ENCODE measurements at places on chromosomes 12 and 14. TPM values are rescaled to one million over a fixed set of nuclear protein-coding genes. Genes with fewer than 3 reads are reported as not detected.

Gene BCAT1
- 49.1 TPM for total RNA-seq

Gene IGF1
- total RNA-seq, result 100 TPM

Gene ANO2
- total RNA-seq, result 3.3 TPM

Gene IFI27L2
- total RNA-seq, result 9.6 TPM

Gene PPFIA2
- total RNA-seq, result 1.7 TPM

Gene TEAD4
- 39.1 TPM for total RNA-seq

Gene PNMA1
- total RNA-seq, result 27.7 TPM

Gene KRT80
- 1.6 TPM for total RNA-seq

Gene CCDC60
- not detected for total RNA-seq

Gene ADAM20
- 5.4 TPM for total RNA-seq

Gene DDN
- not detected for total RNA-seq

DNA sequence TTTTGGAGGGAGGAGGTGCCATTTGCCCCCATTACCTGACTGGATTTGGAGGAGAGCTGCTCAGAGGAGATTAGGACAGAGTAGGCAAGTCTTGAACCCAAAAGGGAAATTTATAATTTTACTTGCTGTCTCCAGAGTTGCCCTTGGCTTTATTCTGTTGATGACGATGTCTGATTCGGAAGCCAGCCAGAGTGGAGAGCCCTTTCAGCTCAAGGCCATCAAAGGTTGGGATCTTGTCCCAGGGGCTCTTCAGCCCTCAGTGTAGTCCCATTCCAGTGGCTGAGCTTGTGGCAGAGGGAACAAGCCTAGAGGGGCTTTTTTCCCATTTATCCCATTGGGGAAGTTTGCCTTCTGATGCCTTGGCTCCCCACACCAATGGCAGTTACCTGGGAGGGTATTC is 71.8 kb downstream of the HSD17B6 start:
- no peak for DNase-seq

GRCh38 chr14:105343194-105343593 is 28.6 kb downstream of the PACS2 start:
- no peak for DNase-seq

- no peak for DNase-seq
Measured at GRCh38 chr12:102800565-102800964, 116.5 kb downstream of the PAH start.

- DNase-seq, result peak; percentile 15
Measured at GRCh38 chr14:64465831-64466554, 694 bp downstream of the AKAP5 start.

DNA sequence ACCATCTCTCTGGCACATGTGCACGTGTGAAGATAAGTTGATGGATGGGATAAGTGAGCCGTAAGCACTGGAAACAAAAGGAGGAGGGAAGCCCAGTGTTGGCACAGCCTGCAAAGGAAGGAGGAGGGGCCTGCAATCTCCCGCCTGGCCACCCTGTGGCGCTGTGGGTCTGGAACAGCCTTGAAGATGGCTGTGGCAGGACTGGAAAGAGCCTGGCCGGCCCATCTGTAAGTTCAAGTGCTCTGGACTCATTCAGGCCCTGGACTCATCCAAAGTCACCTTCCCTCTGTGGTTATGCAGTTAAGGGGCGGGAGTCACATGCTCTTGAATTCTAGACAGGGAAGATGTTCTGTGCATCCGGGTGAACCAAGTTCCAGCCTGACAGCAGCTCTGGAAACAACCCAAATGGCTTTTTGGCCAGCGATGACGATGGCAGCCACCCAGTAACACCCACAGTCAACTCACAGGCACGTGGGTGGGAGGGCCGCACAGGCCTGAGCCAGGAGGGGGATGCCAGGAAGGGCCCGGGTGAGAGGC is 50.4 kb downstream of the CHGA start:
- peak; percentile 90 for DNase-seq

DNA sequence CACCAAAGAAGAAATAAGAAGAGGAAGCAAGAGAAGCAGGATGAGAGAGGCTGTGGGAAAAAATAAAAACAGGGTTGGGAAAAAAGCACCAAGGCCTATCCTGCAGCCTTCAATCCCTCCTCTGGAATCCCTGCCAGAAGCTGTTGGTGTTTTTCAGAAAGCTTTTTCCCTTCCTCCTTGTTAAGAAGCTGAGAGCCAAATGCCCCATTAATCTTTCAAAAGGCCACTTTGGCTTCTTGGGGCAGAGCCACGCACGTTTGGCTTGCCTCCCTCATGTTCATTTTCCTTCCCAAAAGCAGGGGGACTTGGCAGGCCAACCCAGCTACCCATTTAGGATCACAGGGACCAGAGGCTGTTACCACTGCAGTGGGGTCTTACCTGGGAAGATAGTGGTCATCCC is 365.3 kb downstream of the NUAK1 start:
- DNase-seq, result peak; percentile 75

DNA sequence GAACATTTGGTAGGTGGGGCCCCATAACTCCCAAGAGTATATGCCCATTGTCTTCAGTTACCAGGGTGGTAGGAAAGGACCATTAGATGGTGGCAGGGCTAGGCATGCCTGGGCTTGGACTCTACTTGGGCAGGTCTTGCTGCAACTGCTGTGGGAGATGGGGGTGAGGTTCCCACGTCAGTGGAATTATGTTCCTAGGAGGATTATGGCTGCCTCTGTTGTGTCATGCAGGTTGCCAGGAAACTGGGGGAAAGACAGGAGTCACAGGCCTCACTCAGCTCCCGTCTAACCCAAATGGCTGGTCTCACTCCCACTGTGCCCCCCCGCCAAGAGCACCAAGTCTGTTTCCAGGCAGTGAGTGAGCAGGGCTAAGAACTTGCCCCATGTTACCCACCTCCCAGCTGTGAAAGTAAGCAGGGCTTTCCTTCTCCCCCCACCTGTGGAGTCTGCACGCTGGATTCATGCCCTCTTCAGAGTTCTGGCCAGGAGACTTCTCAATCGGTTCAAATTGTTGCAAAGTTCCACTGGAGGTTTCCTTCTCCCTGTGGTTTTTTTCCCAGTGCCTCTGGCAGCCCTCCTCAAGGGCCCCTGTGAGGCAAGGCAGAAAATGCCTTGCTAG is 337.5 kb downstream of the CCDC91 start:
- no peak for DNase-seq

- DNase-seq, result no peak
Measured at GRCh38 chr12:47850153-47851084, 30.7 kb upstream of the HDAC7 start.

- no peak for DNase-seq
Measured at GRCh38 chr12:94458877-94459727, 565 bp downstream of the CEP83 start.

DNA sequence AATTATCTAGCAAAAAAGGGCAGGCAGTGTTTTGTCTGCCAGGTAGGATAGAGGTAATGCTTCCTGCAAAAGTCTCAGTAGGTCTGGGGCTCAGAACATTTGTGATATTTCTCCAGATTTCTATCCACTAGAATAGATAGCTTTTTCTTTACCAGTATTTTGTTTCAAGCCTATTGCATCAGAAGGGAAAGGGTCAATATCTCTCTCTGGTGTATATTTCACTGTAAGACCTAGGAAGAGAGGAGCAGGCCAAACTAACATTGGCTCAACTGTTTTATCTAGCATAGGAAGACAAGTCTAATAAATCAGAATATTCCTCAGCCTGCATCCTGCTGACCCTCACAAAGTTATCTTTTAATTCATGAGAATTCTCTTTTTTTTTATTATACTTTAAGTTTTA is 106.7 kb upstream of the DAAM1 start:
- no peak for DNase-seq

- peak; percentile 43 for DNase-seq
Measured at GRCh38 chr12:49055978-49056754, 4.4 kb downstream of the KMT2D start.

DNA sequence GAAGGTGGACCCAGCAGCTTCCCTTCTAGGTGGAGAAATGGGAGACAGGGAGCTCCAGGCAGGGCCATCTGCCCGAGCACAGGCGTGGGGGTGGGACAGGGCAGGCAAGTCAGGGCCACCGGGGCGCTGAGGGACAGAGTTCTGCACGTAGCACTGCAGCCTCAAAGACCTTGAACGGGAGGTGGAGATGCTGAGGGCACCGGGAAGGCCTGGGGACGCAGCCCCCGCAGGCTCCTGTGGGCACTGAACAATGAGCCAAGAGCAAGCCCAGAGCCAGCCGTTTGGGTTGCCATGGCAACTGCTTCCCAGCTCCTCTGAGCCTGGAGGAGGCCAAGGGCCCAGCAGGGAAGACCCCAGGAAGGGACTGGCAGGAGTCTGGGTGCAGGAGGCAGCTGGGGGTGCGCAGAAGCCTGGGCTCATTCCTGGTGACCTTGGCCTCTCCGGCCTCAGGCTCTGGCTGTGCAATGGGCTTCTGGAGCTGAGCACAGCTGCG is 3.4 kb downstream of the LBHD2 start:
- DNase-seq, result no peak

GRCh38 chr14:50619569-50620141 is 48.5 kb downstream of the SAV1 start:
- no peak for DNase-seq

- peak; percentile 44 for DNase-seq
Measured at GRCh38 chr12:129073157-129073915, 220.1 kb downstream of the GLT1D1 start.

GRCh38 chr14:59465316-59466135 is at the start of gene GPR135:
GPR135 (minus strand) TSS chr14:59465380; CDS start chr14:59465226, 154 bp downstream.
- DNase-seq, result no peak

GRCh38 chr14:93976477-93977057 is at the start of gene ASB2:
ASB2 (minus strand) TSS chr14:93976570; CDS start chr14:93964539, 12,031 bp downstream.
- no peak for DNase-seq

- no peak for DNase-seq
Measured at GRCh38 chr12:1595026-1595561, 713 bp upstream of the FBXL14 start.

- DNase-seq, result no peak
Measured at GRCh38 chr12:102740141-102740955, 176.7 kb downstream of the PAH start.

DNA sequence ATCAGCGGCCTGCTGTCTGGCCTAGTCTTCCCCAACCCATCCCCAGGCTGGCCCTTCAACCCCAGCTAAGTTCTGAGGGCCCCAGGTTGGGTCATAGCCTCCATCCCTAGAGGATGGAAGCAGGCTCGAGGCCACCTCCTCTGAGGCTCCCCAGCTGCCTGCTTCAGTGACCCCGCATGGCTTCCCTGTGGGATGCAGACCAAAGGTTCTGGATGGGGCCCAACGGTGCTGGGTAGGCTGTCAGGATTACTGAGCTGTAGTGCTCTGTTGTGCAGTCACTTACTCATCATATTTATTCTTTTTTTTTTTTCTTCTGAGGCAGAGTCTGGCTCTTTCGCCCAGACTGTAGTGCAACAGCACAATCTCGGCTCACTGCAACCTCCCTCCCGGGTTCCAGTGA is 92.0 kb downstream of the IRF2BPL start:
- DNase-seq, result no peak

- DNase-seq, result peak; percentile 79
Measured at GRCh38 chr14:90235179-90235976, 21.0 kb upstream of the PSMC1 start.

- no peak for DNase-seq
Measured at GRCh38 chr12:14326699-14327098, 38.8 kb upstream of the ATF7IP start.

DNA sequence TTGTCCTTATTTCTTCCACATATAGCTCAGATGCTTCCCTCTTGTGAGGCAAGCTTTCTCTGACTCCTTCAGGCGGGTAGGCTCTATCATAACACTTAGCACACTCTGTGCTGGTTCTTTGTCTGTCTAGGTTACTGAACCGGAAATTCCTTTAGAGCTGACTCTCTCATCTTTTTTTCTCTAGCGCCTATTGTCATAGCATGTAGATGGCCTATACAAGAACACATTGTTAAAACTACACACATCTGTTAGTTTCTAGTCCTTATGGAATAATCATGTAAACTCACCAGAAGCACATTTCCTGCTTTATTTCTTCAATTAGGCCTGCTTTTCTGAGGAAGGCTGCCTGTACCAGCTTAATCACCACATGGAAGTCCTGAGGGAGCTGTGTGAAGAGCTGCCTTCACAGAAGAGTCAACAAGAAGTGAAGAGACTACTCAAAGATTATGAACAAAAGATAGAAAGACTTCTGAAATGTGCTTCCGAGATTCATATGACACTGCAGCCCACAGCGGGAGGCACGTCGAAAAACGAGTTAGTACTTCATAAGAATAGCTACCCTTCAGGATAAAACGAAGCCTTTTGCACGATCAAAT is 143.9 kb downstream of the SYNE2 start:
- no peak for DNase-seq

DNA sequence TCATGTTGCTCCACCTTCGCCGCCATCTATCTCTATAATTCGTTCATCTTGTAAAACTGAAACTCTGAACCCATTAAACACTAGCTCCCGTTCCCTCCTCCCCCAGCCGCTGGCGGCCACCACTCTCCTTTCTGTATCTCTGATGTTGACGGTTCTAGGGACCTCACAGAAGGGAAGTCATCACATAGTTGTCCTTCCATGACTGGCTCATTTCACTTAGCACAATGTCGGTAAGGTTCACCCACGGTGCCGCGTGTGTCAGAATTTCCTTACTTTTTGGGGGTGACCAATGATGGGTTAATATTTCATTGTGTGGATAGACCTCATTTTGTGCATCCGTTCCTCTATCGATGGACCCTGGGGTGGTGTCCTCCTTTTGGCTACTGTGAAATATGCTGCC is 2.0 kb upstream of the CACNA2D4 start:
- DNase-seq, result no peak

- no peak for DNase-seq
Measured at GRCh38 chr14:38549564-38549963, 293.7 kb upstream of the CLEC14A start.

GRCh38 chr14:77682158-77682553 is 25.7 kb downstream of the ALKBH1 start:
- DNase-seq, result no peak

Data from thyroid gland (tissue), 4 donors.